Activated CD4-positive, alpha-beta T cell treated with anti-CD3 and anti-CD28 coated beads, Interleukin-2, amount 10 ng/mL, durations not matched to agents 7 days and 5 days (primary cell): ENCODE measurements at places on chromosomes 5 and 9. TPM values are rescaled to one million over a fixed set of nuclear protein-coding genes. Genes with fewer than 3 reads are reported as not detected.

- no peaks in the 10 kb centered on the region for H3K27me3 ChIP-seq
- no peaks in the 10 kb centered on the region for H3K36me3 ChIP-seq
- no peak overlapping the region for H3K27ac ChIP-seq
These were observed 214.4 kb upstream of the CCNG1 start for GRCh38 chr5:163222982-163223381.

DNA sequence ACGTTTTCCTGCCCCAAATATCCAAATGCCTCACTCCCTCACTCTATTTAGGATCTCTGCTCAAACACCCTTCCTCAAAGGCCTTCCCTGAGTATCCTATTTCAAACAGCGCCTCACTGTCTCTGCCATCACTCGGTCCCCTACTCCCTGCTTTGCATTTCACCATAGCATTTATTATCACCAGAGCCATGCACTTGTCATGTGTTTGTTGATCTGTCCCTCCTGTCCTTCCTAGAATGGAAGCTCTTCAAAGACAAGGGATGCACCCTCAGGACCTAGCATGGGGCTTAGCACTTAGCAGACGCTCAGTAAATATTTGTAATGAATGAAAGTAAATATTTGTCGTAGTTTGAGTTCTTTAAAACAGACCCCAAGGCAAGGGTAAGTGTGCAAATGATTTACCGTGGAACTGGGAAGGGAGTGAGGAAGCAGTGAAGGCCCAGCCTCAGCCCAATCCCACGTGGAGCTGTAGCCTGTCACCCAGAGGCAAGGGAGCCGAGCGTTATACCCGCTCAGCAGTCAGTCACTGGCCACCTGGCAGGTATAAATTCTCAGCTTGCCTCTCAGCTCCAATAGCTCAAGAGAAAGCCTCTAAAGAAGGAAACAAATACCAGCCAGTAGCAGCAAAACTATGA is 97.7 kb upstream of the KIF2A start:
- H3K27me3 ChIP-seq, result peaks cover 30% of the 10 kb centered on the region
- H3K36me3 ChIP-seq, result no peaks in the 10 kb centered on the region
- DNase-seq, result no peak
- peaks cover 5% of the 10 kb centered on the region for H3K4me1 ChIP-seq
- H3K27ac ChIP-seq, result no peak overlapping the region

- no peak overlapping the region for H3K4me3 ChIP-seq
- no peaks in the 10 kb centered on the region for H3K36me3 ChIP-seq
- H3K4me1 ChIP-seq, result peaks cover 4% of the 10 kb centered on the region
- DNase-seq, result no peak
These were observed 126.9 kb downstream of the EFNA5 start for GRCh38 chr5:107543868-107544267.

Gene GARIN3
- total RNA-seq, result not detected

GRCh38 chr5:36619012-36619635 is 12.7 kb downstream of the SLC1A3 start:
- no peak overlapping the region for H3K27ac ChIP-seq
- H3K4me3 ChIP-seq, result no peak overlapping the region
- peaks cover 2% of the 10 kb centered on the region for H3K4me1 ChIP-seq
- H3K36me3 ChIP-seq, result no peaks in the 10 kb centered on the region
- peaks cover 13% of the 10 kb centered on the region for H3K27me3 ChIP-seq
